ENCODE measurements at places on chromosomes 16 and 17.

DNA sequence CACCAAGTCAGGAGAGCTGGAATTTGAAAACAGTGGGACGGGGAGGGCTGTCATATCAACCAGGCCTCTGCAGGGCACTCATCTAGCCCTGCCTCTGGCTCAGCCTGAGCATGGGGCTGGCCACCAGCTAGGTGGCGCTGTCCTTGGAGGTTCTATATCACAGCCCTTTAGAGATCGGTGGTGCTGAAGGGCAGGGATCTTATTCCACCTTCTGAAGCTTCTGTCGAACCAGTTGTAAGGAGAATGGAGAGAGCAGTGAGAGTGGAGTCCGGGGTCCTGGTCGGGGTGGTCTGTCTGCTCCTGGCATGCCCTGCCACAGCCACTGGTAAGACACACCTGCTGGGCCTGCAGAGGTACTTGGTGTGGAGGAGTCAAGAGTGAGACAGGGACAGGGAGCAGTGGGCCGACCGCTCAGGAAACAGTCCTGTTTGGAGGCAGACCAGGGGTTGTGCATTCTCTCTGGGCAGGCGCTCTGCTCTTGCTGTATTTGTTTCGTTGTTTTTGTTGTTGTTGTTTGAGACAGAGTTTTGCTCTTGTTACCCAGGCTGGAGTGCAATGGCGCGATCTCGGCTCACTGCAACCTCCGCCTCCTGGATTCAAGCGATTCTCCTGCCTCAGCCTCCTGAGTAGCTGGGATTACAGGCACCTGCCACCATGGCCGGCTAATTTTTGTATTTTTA, at the start of gene CES3:
Gene CES3 (plus strand): TSS at position 202 of the 680 bp plus-strand sequence. CDS start 42 bp downstream, at position 244.
- DNase-seq, result peak; percentile 86

DNA sequence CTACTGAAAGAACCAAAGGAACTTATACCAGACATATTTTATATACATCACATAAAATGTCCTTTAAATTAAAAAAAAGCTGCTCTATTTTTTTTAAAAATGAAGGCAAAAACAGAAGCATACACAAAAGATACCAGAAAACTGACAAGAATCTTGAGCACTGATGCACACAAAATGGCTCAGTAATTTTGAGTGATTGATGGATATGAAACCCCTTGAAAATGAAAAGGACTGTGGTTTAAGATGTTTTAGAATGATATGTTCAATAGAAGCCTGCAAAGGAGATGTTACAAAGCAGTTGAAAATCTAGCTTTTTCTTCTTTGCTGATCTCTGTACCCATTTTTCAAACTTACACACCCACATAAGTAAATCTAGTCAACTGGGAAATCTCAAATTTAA, 2.7 kb downstream of the C16orf87 start:
- no peak for DNase-seq

- no peak for DNase-seq
These were observed 120.5 kb downstream of the ZFHX3 start for GRCh38 chr16:72927199-72928089.

DNA sequence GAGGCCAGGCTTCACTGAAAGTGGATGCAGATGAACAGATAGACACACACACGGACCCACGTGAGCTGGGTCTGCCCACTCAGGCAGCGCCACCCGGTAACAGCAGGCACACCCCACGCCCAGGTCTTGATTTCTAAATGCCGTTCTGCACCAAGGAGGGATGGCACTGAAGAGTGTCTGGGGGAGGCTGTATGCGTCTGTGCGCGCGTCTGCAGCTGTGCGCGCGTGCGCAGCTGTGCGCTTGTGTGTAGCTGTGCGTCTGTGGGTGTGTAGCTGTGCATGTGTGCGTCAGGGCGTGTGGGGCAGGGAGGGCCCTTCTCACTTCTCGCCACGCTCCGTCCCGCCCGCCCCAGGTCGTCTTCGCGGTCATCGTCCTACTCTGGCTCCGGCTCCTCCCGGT, 15.5 kb upstream of the IL17C start:
- DNase-seq, result no peak

Measured in 8988T (cell line).